ENCODE measurements at places on chromosomes 5 and 9. TPM values are rescaled to one million over a fixed set of nuclear protein-coding genes. Genes with fewer than 3 reads are reported as not detected.

The S1PR3 gene
- 24.9 TPM for polyA plus RNA-seq

The SLC46A2 gene
- polyA plus RNA-seq: 0.02 TPM

The LCN6 gene
- 41.0 TPM for polyA plus RNA-seq

The LRRC70 gene
- polyA plus RNA-seq: 3.8 TPM

The IRX1 gene
- polyA plus RNA-seq: 0.05 TPM

The CKMT2 gene
- polyA plus RNA-seq: 1,778 TPM

The ST8SIA4 gene
- polyA plus RNA-seq: 0.84 TPM

The FRMD3 gene
- polyA plus RNA-seq: 65.7 TPM

The FAM169A gene
- polyA plus RNA-seq: 1.9 TPM

The LCP2 gene
- 3.0 TPM for polyA plus RNA-seq

The KYAT1 gene
- polyA plus RNA-seq: 14.7 TPM

The PCDHA10 gene
- 0.02 TPM for polyA plus RNA-seq

The PCDHGA5 gene
- polyA plus RNA-seq: 2.0 TPM

The HK3 gene
- 8.3 TPM for polyA plus RNA-seq

The PRUNE2 gene
- 11.7 TPM for polyA plus RNA-seq

The OR1Q1 gene
- polyA plus RNA-seq: not detected

The INSL4 gene
- polyA plus RNA-seq: not detected

The LECT2 gene
- polyA plus RNA-seq: not detected

The ZNF483 gene
- polyA plus RNA-seq: 1.5 TPM

The OCLN gene
- polyA plus RNA-seq: 1.2 TPM

The FOXD4 gene
- polyA plus RNA-seq: 0.14 TPM

The GLRA1 gene
- polyA plus RNA-seq: not detected

The SIT1 gene
- polyA plus RNA-seq: 0.14 TPM

The GPR151 gene
- polyA plus RNA-seq: not detected

The HNRNPH1 gene
- polyA plus RNA-seq: 121 TPM

The OMD gene
- 11.7 TPM for polyA plus RNA-seq

The SPAG8 gene
- polyA plus RNA-seq: 5.4 TPM

The HTR1A gene
- polyA plus RNA-seq: not detected

The CCDC183 gene
- polyA plus RNA-seq: 3.8 TPM

The PCDH1 gene
- polyA plus RNA-seq: 9.2 TPM

The PCDHGA2 gene
- polyA plus RNA-seq: 2.2 TPM

The C9orf153 gene
- polyA plus RNA-seq: 0.18 TPM

The NAA35 gene
- 7.9 TPM for polyA plus RNA-seq

The MVB12B gene
- polyA plus RNA-seq: 5.8 TPM

The SLC23A1 gene
- polyA plus RNA-seq: 0.18 TPM

The PKD2L2 gene
- 0.18 TPM for polyA plus RNA-seq

The SMIM33 gene
- not detected for polyA plus RNA-seq

The ANKRD31 gene
- 0.05 TPM for polyA plus RNA-seq

The NEK6 gene
- 4.7 TPM for polyA plus RNA-seq

The GALT gene
- 57.1 TPM for polyA plus RNA-seq

The PDE8B gene
- polyA plus RNA-seq: 15.1 TPM

The TRIM7 gene
- polyA plus RNA-seq: 4.4 TPM

The PCDHA4 gene
- polyA plus RNA-seq: 0.02 TPM

The PRDM9 gene
- polyA plus RNA-seq: not detected

The SLC25A46 gene
- polyA plus RNA-seq: 18.7 TPM

The MLLT3 gene
- 7.5 TPM for polyA plus RNA-seq

The KIF4B gene
- not detected for polyA plus RNA-seq

The ZNF484 gene
- polyA plus RNA-seq: 1.5 TPM

The PAEP gene
- not detected for polyA plus RNA-seq

The SRA1 gene
- polyA plus RNA-seq: 31.1 TPM

The PCDHGA4 gene
- polyA plus RNA-seq: 1.7 TPM

The TCF7 gene
- polyA plus RNA-seq: 4.4 TPM

The PHF24 gene
- polyA plus RNA-seq: 0.07 TPM

The SPATA31C1 gene
- not detected for polyA plus RNA-seq

The FBLL1 gene
- 0.09 TPM for polyA plus RNA-seq

The ECSCR gene
- 25.3 TPM for polyA plus RNA-seq

The SCGB3A2 gene
- 0.34 TPM for polyA plus RNA-seq

The UBE2B gene
- polyA plus RNA-seq: 260 TPM

The HSD17B4 gene
- polyA plus RNA-seq: 207 TPM

The NTMT1 gene
- polyA plus RNA-seq: 78.1 TPM
